Fibroblast of lung (primary cell): ENCODE measurements at places on chromosomes 13 and 19.

- no peak for DNase-seq
These were observed 15.2 kb downstream of the KCNC3 start for GRCh38 chr19:50313812-50314536.

DNA sequence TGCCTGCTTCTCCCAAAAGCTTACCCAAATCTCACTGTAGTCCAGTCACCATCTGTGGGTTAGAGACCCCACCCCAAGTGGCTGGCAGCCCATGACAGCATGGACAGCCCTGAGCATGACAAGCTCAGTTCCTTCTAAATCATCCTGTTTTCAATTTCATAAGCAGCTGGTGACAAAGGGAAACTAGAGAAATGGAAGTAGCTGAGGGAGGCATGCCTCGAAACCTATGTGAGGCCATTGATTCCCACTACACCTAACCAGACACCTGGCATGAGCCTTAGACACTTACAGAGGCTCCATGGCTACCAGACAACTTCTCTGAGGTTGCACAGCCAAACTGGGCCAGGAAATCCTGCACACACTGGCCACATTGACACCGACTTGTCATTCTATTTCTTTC, 56.2 kb downstream of the ABCC4 start:
- DNase-seq, result no peak

- DNase-seq, result peak; percentile 6
These were observed 8.6 kb downstream of the RPS9 start for GRCh38 chr19:54209058-54209810.

- DNase-seq, result peak; percentile 93
These were observed 37.5 kb downstream of the SUGP2 start for GRCh38 chr19:18995804-18996241.

GRCh38 chr19:30406220-30407067, 34.3 kb downstream of the ZNF536 start:
- DNase-seq, result no peak

DNA sequence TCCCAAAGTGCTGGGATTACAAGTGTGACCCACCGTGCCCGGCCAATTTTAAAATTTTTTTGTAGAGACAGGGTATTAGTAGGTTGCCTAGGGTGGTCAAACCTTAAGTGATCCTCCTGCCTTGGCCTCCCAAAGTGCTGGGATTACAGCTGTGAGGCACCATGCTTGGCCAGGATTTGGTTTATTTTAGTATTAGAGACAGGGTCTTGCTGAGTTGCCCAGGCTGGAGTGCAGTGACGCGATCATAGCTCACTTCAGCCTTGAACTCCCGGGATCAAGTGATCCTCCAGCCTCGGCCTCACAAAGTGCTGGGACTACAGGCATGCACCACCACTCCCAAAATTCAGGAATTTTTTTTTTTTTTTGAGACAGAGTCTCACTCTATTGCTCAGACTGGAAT, 5.4 kb upstream of the ZNF414 start:
- no peak for DNase-seq
